Stimulated activated CD4-positive, alpha-beta T cell treated with anti-CD3 and anti-CD28 coated beads, Interleukin-1b, Interleukin-23, amount 100 ng/mL, for 1 hour (primary cell): ENCODE measurements at places on chromosomes 6 and 20.

DNA sequence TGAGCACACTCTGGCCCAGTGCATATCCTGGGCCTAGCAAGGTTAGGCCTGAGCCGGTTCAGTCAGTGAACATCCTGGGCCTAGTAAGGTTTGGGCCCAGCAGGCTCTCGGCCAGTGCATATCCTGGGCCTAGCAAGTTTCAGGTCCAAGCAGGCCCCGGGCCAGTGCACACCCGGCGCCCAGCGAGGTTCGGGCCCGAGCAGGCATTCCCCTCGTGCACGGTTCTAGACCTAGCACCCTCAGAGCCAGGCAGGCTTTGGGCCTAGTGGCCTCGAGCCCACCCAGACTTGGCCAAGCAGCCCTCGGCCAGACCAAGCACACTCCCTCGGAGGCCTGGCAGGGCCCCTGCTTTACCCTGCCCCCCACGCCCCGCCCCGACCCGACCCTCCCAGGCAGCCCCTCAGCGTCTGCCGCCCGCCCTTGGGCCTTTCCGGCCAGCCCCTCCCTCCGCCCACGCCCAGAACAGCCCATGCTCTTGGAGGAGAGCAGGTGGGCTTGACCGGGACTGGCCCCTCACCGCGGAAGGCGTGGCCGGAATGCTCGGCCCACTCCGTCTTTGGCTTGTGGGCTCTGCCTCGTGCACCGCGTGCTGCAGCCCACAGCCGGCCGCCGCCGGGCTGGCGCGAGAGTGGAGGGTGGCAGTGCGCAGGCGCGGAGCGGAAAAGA is at the start of gene CTCFL:
Gene CTCFL (minus strand): TSS at position 630 of the 666 bp plus-strand sequence. CDS start 935 bp downstream, outside the sequence.
- DNase-seq: no peak

- DNase-seq: no peak
Observed at GRCh38 chr6:168189200-168190013, 110.4 kb upstream of the FRMD1 start.

DNA sequence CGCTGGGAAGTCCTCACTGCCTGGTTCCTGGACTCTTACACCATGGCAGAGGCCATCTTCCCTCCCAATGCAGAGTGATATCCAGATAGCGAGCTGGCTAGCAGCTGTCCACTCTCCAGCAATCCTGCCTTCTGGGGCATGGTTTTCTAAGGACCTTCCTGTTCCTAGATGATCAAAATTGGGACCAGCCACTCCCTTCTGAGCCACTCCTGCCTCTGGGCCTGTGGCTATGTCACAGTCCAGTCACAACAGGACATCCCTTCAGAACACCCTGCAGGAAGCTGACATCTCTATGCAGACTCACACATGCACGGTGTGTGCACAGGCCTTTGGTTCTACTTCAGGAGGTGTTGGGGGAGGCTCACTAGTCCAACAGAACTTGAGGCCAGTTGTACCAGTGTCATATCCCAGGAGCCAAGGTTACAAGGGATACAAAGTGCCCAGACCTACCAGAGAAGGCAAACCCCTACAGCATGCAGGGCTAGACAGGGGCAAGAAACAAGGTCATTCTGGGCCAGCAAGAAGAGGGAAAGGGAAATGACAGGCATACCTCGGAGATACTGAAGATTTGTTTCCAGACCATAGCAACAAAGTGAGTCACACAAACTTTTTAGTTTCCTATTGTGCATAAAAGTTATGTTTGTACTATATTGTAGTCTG is 2.7 kb upstream of the MCCD1 start:
- no peak for DNase-seq

DNA sequence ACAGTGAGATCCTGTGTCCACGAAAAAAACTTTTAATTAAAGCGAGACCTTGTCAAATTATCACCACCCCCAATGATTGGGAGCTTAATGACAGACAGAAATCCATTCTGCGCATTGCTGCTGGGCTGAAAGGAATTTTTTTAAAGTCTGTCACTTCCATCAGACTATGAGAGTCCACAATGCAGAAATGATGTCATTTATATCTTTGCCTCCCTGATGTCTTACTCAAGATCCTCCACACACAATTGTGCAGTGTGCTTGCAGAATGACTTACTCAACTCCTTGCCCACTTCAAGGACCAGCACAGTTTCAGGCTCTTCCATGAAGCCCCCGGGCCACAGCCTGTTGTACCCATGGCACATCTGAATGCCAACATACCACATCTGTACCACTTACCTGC is 41.0 kb downstream of the GPLD1 start:
- no peak for DNase-seq
